ENCODE measurements at places on chromosomes 3 and 15.

- no peak overlapping the region for H3K4me3 ChIP-seq
- no peaks in the 10 kb centered on the region for H3K36me3 ChIP-seq
- H3K27me3 ChIP-seq, result no peaks in the 10 kb centered on the region
- no peak overlapping the region for H3K27ac ChIP-seq
- no peak for DNase-seq
These were observed 376.5 kb upstream of the TPM1 start for GRCh38 chr15:62666046-62666445.

GRCh38 chr15:57537072-57537471 lies 54.6 kb upstream of the MYZAP start:
- no peak overlapping the region for H3K27ac ChIP-seq
- no peaks in the 10 kb centered on the region for H3K36me3 ChIP-seq
- peak; percentile 31 for DNase-seq
- peaks cover 23% of the 10 kb centered on the region for H3K4me1 ChIP-seq

GRCh38 chr3:119624002-119624720 lies 26.5 kb downstream of the PLA1A start:
- H3K27ac ChIP-seq, result no peak overlapping the region
- H3K36me3 ChIP-seq, result no peaks in the 10 kb centered on the region
- no peak for DNase-seq
- peaks cover 11% of the 10 kb centered on the region for H3K4me1 ChIP-seq
- H3K4me3 ChIP-seq, result no peak overlapping the region

DNA sequence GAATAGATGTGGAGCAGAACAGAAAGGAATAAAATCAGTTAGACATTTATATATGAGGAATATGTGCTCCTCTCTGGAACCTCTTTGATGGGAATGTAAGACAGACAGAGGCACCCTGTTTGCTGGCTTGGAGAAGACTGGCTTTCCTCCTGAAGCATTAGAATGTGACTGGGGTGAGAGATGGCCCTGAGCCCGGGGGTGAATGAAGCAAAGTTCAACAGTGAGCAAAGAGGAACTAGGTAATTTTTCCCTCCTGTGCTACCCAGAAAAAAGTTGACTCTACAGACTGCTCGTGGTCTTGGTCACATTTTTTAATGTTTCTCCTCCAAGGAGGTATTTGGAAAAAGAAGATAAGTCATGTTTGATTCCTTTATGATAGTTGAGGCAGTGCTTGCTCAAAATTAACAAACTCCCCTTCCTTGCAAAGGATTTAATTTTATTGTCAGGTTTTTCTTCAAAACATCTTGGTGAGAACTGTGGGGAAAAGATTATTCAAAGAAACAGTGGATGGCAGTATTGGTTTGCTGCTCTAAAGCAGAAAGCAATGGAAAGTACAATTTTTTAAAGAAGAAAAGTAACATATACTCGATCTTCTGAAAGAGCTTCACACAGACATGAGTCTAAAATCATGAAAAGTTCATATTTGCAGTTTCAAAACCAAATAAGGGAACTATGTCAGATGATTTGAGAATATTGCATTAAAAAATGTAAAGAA lies 370.4 kb upstream of the CDIN1 start:
- H3K27me3 ChIP-seq, result no peaks in the 10 kb centered on the region
- no peak overlapping the region for H3K4me3 ChIP-seq
- no peak for DNase-seq

- peaks cover 8% of the 10 kb centered on the region for H3K4me1 ChIP-seq
- no peak overlapping the region for H3K27ac ChIP-seq
- peak overlapping the region; percentile 97 for H3K4me3 ChIP-seq
- peaks cover 11% of the 10 kb centered on the region for H3K36me3 ChIP-seq
- no peaks in the 10 kb centered on the region for H3K27me3 ChIP-seq
These were observed 789 bp upstream of the SEC61A1 start for GRCh38 chr3:128051459-128051836.

GRCh38 chr3:194686816-194687637 lies 1.3 kb downstream of the FAM43A start:
- no peak overlapping the region for H3K27ac ChIP-seq
- DNase-seq, result peak; percentile 70
- H3K36me3 ChIP-seq, result no peaks in the 10 kb centered on the region

DNA sequence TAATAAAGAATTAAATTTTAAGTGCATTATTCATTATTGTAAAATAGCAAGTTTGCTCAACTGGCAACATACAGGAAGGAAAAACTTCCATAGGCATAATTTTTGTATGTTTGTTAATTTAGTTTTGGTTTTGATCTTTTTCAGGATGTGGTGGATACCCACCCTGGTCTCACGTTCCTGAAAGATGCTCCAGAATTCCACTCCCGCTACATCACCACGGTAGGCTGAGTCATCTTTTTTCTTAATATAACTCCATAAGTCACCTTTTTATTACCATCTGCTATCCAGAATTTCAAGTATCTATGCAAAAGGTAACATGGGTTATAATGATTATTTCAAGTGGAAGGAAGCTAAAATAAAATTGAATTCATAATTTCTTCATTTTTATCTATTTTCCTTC lies 104.8 kb downstream of the PPP2R3A start:
- H3K4me3 ChIP-seq, result no peak overlapping the region
- H3K27ac ChIP-seq, result no peak overlapping the region
- peaks cover 8% of the 10 kb centered on the region for H3K36me3 ChIP-seq
- DNase-seq, result no peak
- no peaks in the 10 kb centered on the region for H3K27me3 ChIP-seq
